ENCODE measurements at places on chromosomes 7 and 10.

DNA sequence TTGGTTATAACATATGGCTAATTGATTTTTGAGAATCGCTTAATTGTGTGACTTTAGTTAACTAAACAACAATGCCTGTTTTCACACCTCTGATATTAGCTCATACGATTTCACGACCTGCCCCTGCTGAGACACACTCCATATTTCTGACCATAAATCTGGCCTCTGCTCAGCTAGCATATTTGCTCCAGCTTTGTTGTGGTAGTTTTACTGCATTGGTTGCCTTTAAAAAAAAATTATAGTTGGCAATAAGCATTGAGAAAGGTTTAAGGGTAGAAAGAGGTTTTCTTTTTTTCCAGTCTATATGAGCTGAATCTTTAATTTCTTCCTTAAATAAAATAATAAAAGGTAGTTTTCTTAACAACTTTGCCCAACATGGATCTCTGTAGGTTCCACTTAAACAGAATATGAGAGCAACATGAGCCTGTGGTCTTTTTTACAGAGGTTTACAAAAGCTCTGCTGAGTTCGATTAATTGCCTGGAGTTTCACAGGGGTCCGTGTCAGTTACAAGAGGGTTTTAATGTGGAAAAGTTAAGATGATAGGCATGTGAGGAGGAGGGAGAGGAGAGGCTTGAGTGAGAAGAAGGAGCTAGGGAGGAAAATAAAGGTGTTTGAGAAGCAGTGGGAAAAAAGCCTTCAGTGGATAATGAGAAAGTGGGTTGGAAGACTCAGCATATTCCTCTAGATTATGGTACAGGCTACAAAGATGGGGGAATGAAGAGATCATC, 318.2 kb downstream of the CXCL12 start:
- no peak for DNase-seq

- DNase-seq, result peak; percentile 22
Observed at GRCh38 chr7:83476511-83477050, 172.4 kb downstream of the SEMA3E start.

DNA sequence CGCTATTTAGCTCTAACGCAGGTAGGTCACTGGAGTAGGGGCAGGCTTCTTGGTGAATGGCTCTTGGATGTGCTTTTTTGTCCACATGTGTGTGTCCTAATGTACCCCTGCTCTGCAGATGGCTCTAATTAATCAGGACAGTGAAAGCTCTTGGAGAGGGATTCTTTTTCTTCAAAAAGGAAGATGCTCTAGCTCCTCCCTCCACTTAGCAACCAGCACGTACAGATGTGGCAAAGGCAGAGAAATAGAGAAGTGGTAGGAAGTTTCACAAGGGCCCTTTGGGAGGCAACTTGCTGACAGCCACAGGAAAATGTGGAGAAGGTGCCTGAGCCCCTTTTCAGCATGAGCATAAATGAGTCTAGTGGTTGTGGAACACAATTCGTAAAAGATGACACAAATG, 221.7 kb downstream of the PLXNA4 start:
- no peak for DNase-seq

GRCh38 chr10:60399328-60399727, 9.7 kb upstream of the ANK3 start:
- no peak for DNase-seq

GRCh38 chr10:130801784-130802183, 509.7 kb downstream of the TCERG1L start:
- no peak for DNase-seq

GRCh38 chr10:111973306-111973705, 210.3 kb downstream of the GPAM start:
- no peak for DNase-seq

DNA sequence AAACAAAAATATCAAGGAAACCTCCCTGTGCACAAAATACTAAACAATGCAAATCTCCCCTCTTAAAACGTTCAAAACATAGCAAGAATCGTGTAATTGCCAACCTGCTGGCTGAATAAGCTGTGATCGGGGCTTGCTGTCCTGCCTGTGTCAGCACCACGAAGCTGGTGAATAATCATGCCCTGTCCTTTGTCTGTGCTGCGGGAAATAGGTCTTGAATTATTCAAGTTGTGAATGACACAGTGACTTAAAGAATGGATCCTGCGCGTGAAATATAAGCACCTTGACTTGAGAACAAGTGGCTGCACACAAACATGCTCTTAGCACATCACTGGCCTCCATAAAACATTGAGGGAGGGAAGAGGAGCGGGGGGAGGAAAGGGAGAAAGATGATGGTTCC, 130.2 kb downstream of the OAT start:
- no peak for DNase-seq

GRCh38 chr10:60964257-60965235, 20.6 kb upstream of the RHOBTB1 start:
- DNase-seq, result no peak

DNA sequence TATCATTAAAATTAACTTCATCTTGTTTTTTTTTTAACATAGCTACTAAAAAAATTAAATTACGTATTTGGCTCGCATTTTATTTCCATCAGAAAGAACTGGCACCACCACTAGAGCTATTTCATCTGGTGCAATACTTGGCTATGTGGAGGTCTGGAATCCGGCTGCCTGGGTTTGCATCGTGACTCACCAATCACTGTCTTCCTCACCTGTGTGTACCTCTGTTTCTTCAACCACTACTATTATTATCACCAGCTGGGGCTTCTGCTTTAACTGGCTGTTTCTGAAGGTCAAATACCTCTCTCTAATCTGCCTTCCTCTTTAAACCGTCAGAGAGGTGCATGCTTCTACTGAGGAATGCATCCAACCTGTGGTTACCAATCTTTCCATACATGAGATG, 6.5 kb downstream of the WDR91 start:
- no peak for DNase-seq

GRCh38 chr7:151776446-151776845, 100.5 kb downstream of the PRKAG2 start:
- no peak for DNase-seq

DNA sequence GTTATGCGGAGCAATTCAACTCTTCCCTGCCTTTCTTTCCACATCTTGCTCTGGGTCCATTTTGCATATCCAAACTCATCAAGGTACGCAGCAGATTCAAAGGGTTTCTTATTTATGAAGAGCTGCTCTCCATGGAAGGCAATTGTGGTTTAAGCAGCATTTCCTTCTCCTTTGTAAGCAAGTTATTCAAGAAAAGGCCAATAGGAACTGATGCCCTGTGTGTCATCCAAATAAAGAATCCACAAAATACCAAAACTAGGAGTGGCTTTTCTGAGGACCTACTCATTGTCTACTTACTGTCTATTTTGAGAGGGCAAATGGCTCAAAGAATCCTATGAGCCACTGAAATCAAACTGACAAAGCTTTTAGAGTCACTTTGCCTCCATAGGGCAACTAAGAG, 253.1 kb downstream of the PTEN start:
- DNase-seq, result no peak

DNA sequence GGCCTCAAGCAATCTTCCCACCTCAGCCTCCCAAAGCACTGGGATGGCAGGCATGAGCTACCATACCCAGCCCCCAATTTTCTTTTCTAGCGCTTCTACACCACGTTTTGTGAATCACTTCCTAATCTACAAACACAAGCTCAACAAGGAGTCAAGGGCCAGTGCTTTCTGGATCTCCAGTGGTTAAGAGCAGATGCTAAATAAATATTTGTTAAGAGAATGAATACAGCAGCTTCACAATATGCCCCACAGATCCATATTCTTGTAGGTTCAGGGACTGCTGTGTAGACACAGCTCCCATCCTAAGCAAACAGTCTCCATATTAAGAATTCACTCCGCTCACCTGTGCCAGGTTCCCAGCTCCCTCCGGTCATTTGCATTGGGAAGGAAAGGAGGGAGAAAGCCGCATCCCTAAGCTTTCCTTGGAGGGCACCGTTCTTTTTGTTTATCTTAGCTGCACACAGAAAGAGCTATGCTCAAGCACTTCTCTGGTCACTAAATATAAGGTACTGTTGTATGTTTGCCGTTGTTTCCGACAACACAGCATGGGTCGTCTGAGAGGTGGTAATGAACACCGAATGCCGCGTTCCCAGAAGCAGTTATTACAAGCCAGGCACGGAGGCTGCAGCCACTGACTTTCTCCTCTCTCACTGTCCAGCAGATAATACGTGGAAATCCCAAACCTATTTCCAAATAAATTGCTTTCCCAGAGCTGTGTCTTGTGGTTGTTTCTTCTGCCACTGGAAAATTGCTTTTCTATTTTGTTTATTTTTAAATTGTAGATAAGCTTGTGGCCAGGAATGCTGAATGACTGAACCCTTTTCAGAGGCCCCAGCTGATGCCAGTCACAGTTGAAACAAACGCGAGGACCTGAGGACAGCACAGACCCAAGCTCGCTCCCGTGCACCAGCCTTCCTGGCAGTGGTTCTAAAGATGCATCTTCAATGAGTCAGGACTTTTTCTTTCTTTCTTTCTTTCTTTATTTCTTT, 217.1 kb downstream of the PRPF18 start:
- DNase-seq, result peak; percentile 35

DNA sequence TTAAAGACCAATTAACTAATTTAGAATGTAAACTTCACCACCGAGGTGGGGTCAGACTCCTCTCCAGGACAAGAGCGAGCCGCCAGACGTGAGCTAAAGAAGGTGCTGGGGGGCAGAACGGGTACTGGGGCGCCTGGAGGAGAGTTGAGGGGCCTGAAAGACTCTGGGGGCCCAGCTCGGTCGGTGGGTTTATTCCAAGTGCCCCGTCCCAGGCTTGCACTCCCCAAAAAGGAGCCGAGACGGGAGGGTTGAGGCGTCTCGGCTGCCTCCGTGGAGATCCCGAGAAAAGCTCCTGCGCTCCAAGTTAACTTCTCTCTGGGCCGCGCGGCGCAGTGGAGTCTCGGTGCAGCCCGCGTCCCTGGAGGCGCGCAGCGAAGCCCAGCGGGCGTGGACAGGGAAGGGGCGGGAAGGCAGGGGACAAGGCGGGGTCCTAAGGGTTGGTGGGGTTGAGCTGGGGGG, 553.3 kb downstream of the TFEC start:
- no peak for DNase-seq
